Fibroblast of skin of scalp (primary cell): ENCODE measurements at places on chromosomes 3 and 15.

- no peak for DNase-seq
Observed at GRCh38 chr3:105904678-105905284, 36.0 kb upstream of the CBLB start.

GRCh38 chr3:163971861-163972260, 1106.4 kb downstream of the SI start:
- no peak for DNase-seq

DNA sequence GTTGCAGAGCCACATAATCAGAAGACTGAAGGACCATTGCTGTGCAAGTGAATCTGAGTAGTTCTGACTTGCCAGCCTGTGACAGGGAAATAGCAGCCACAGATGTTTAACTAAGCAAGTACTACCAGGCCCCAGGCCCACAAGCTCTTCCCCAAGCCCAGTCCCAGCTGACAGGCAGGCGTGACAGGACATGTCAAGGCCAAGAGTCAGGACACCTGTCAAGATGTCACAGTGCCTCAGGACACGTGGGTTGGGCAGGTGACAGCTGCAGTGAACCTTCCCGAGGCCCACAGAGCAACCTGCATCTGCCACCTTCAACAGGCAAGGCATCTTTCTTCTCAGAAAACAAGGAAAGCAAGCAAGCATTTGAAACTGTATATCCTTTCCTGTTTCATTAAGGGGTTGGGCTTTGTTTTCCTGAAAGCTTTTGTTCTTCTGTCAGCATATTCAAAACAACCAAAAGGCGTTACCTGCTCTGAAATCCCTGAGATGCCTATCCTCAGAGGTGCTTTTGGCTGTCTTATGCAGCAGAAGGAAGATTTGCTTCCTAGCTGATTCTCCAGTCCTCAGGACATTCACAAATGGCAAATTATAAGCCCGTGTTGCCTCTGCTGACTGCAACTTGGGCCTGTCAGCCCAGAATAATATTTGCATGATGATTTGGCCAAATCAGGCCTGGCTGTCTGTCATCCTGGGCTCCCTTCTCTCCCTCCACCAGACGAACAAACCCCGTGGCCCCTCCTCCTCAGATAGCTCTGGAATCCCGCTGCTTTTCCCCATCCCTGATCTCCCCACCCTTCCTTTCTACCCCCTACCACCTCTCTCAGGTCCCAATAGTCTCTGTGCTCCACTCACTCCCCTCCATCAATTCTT, 171.8 kb upstream of the WNT5A start:
- DNase-seq: no peak

GRCh38 chr3:157333551-157333991, 103.1 kb upstream of the PTX3 start:
- peak; percentile 92 for DNase-seq

DNA sequence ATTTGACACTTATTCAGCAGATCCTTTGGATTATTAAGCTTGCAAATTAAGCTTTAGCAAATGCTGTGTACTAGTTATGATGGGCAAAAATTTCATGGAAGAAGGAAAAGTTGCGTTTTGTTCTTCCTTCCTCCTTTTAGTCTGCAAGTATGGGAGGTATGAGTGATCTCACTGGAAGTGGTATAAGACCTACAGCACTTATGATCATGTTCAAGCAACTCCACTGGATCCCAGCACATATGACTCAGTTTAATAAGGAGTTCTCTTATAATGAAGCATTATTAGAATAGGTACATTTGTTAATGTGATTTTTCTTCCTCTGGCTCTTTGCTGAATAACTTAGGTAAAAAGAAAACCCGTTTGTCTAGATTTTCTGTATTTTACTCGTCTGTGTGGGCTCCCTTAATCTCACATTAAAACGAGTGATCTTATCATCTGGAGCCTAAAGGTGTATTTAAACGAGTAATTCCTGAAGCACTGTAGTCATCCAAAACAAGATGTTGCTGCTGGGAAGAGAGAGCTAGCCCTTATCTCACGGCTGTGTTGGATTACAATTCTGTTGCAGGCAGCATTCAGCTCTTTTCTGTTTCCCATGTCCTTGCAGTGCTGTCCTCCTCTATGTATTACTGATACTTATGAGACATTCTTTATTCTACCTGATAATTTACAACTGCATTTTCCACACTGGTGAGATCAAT, 264.9 kb downstream of the GBE1 start:
- no peak for DNase-seq

- peak; percentile 22 for DNase-seq
Observed at GRCh38 chr3:171183042-171183441, 156.5 kb upstream of the SLC2A2 start.

- no peak for DNase-seq
Observed at GRCh38 chr3:51706021-51706485, 815 bp upstream of the GRM2 start.

DNA sequence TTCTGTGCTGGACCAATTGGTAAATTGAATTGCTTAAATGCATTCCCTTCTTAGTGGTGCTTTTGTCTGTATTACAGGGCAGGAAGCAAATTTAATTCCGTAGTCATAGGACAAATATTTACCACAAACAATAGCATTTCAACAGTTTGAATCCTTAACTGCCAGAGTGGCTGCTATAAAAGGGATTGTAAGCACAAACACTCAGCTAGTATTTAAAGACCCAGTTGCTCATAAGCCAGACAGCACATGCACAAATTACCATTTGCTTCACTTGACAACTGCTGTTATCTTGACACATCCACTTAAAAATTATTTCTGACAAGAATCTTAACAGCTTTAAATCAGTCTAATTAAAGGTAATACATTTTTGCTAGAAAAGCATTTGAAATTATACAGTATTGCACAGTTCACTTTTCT, 490.2 kb upstream of the ADAMTS9 start:
- DNase-seq: peak; percentile 14

- no peak for DNase-seq
Observed at GRCh38 chr3:46519952-46520351, 22.2 kb downstream of the RTP3 start.

- peak; percentile 47 for DNase-seq
Observed at GRCh38 chr3:121735047-121735696, 14.4 kb downstream of the GOLGB1 start.

DNA sequence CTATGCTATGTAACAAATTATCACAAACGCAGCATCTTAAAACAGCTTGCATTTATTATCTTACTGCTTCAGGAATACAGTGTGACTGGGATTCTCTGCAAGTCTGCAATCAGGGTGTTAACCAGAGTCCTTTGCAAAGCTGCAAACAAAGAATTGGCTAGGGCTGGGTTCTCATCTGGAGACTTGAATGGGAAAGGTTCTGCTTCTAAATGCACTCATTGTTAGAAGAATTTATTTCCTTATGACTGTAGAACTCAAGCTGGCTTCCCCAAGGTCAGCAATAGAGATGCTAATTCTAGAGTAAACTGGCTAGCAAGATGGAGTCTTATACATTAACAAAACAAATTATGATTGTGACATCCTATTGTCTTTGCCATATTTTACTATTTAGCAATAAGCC, 673.7 kb downstream of the DIPK2A start:
- no peak for DNase-seq

DNA sequence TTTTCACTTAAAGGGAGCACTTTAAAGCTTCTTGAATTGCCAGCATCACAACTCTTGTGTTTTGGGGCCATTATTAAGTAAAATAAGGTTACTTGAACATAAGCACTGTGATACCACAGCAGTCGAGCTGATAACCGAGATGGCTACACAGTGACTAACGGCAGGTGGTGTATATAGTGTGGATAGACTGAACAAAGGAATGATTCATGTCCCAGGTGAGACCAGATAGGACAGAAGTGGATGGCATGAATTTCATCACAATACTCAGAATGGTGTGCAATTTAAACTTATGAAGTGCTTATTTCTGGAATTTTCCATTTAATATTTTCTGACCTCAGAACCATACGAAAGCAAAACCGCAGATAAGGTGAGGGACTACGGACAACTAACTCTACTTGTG, 40.2 kb downstream of the PBRM1 start:
- DNase-seq: no peak

- DNase-seq: no peak
Observed at GRCh38 chr3:74021449-74021848, 396.7 kb upstream of the PDZRN3 start.

DNA sequence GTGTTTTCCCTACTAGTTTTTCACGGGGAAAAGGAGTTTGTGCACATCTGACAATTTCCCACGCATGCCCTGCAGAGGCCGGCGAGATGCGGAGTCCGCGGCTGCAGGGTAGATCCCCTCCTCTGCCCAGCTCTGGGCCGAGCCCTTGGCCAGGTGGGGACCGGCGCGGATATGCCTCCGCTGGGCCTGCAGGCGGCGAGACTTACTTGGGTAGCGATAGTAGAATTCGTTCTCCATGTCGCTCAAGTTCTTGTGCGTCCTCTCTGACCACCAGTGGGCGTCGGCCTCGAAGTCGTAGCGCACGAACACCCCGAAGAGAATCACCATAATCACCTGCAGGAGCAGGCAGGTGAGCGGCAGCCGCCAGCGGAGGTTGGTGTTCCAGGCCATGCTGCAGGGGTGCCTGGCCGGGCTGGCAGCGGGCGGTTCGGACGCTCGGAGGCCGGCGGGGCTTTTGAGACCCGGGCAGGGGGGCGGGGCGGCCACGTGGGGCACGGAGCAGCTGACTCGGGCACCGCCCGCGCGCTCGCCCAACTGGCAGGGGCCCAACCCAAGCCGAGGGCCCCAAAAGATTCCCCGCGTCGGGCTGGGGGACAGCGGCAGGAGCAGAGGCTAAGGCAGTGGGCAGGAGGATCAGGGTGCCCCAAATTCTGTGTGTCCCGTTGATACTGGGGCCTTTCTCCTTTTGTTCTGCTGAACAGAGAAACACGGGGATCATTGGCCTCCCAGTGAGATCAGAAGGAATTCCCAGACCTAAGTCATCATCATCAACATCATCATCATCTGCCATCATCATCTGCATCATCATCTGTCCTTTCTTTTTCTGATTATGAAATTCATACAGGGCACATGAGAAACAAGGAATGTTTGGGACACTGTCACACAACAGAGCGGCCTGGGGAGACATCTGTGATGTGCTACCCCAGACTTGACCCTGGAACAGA, at the start of gene RHCG:
Gene RHCG (minus strand): TSS at position 429 of the 944 bp plus-strand sequence. CDS start 39 bp downstream, at position 390.
- DNase-seq: peak; percentile 8

GRCh38 chr15:41256577-41257038, 25.5 kb downstream of the CHP1 start:
- DNase-seq: no peak

DNA sequence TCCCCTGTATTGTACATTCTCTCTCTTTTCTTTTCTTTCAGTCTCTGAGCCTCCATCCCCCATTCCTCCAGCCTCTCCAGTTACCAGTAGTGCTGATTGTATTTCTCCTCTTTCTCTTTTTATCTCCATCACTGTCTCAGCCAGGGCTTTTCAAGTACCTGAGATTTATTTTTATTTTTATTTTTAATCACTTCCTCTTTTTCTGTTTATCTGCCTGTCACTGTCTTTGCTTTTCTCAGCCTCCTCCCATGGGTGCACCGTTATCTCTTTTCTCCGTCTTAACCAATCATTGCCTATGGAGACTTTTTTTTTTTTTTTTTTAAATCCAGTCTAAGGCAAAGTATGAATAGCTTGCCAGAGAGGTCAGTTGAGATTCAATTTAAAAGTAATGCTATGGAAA, 359.3 kb downstream of the GAP43 start:
- DNase-seq: no peak

- DNase-seq: no peak
Observed at GRCh38 chr3:61058836-61059235, 192.4 kb downstream of the FHIT start.

DNA sequence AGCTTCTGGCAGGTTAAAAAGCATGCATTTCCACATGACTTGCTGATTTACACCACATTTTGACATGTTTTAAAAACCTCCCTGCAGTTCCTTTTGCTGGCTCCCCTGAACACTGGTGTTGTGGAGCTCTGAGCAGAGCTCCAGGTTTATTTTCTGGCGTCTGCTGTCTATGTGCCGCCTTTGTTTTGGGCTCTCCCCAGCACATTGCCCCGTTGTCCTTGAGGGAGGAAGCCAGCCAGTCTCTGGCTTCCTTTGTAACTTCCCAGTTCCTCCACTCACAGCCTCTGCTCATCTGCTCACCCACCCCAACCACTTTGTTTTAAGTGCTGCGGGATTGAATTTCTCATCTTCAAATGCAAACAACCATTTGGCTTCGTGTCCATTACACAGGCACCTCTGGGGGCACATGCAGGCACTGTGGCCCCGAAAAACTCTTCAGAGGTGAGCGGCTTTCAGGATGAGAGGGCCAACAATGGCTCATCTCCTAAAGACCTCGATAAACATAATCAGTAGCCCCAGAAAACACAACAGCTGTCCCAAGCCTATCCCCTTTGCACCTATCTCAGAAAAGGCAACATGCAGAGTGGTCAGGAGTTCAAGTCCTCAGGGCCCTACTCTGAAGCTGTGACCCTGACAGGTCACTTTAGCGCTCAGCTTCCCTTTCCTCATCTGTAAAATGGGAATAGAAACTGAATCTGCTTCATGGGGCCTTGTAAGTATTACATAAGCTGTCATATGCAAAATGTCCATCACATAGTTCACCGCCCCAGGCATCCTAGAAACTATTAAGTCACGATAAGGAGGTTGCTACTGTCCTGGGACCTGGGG, 1.3 kb upstream of the MEF2A start:
- DNase-seq: peak; percentile 7

- DNase-seq: no peak
Observed at GRCh38 chr3:148331081-148331846, 366.4 kb upstream of the AGTR1 start.

- peak; percentile 84 for DNase-seq
Observed at GRCh38 chr15:92619145-92620101, 36.2 kb downstream of the FAM174B start.

- DNase-seq: peak; percentile 81
Observed at GRCh38 chr15:67120839-67121643, 55.6 kb downstream of the SMAD3 start.
